Activated T-cell treated with anti-CD3 and anti-CD28 coated beads, Interleukin-2, amount 50 U/mL, for 72 hours (primary cell): ENCODE measurements at places on chromosomes 4 and X.
A peak's percentile ranks its signal among the peaks of the same experiment; 100 is the strongest.

- no peak for DNase-seq
These were observed 25.1 kb downstream of the DDX60 start for GRCh38 chr4:168293386-168293975.

GRCh38 chr4:175891851-175892250 is 79.8 kb upstream of the GPM6A start:
- no peak for DNase-seq

- peak; percentile 71 for DNase-seq
These were observed at the start of gene ZNF630 for GRCh38 chrX:48071064-48071985. TSS of gene ZNF630 (minus strand) at chrX:48071640. CDS start at chrX:48066886, 4,754 bp downstream.

DNA sequence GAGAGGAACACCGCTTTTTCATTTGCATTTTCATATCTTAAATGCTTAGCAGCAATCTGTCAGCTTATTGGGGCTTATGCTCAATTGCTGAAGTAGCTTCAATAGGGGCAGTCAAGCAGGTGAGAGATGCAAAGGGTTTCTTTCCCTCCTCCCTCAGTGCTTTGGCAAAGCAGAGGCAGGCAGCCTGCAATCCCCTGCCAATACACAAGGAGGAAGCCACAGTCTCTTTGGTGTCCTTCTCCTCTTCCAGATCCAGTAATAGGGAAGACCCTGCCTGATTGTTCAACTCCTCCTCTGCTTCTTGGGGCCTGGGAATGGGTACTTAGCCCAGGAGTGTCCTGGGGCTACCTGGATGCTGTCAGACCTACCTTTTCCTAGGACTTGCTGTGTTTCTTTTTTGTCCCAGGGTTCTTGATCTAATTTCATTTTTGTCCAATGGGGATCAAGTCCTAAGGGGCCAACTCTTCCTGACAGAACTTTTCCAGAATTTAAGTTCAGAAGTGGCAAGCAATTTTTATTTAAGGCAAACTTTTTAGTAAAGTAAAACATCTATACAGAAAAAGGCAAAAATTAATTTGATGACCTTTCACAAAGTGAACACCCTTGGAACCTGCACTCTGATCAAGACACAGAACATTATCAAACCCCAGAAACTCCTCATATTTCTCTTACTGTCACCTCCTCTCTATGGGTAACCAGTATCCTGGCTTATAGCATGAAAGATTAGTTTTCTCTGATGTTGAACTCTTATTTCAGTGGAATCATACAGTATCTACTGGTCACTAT is 260.3 kb downstream of the PPP3CA start:
- no peak for DNase-seq

GRCh38 chr4:26157541-26157940 is 163.3 kb upstream of the RBPJ start:
- no peak for DNase-seq

DNA sequence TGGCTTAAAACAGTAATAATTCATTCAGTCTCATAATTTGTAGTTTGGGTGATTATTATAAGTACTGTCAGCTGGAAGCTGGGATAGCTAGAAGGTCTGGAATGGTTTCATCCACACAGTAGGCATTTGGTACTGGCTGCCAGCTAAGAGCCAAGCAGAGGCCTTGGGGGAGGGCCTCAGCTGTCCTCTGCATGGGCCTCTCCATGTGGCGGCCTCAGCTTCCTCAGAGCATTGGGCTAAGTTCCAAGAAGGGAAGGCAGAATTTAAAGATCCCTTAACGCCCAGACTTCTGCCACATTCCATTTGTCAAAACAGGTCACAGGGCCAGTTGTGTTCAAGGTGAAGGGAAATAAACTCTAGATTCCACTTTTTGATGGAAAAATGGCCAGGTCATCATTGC is 93.3 kb downstream of the NEUROG2 start:
- no peak for DNase-seq
